ENCODE measurements at places on chromosomes 1 and 21.

GRCh38 chr1:240619357-240619756, 7.4 kb upstream of the GREM2 start:
- no peak for DNase-seq

GRCh38 chr1:109617291-109617801, 2.1 kb downstream of the GNAT2 start:
- no peak for DNase-seq

- DNase-seq: no peak
These were observed 46.4 kb upstream of the TMEM51 start for GRCh38 chr1:15107058-15107687.

DNA sequence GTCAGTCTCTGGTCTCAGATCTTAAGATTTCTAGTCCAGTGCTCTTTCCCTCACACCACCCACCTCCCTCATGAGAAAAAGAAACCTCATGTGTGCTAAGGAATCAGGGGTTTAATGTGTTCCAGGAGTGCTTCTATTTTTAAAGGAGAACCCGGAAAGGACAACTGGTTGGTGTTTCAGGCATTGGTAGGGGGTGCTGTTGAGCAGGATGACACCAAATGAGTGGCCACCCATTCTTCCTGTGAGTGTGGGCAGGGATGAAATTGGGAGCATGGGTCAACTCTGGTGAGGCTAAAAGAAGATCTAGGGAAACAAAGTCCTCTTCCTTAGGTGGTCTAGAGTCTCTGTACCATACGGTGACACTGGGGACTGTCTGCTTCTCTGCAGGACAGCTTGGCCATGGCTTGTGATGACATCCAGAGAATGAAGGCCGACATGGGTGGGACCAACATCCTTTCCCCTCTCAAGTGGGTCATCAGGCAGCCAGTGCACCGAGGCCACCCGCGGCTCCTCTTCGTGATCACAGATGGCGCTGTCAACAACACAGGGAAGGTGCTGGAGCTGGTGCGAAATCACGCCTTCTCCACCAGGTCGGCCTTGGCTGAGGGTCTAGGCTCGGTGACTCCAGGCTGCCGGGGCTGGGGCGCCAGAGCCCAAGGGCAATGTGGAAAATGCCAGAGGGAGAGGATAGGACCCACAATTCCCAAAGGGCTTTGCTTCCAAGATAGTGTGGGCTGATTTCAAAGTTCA, 39.3 kb downstream of the VWA5B1 start:
- no peak for DNase-seq

DNA sequence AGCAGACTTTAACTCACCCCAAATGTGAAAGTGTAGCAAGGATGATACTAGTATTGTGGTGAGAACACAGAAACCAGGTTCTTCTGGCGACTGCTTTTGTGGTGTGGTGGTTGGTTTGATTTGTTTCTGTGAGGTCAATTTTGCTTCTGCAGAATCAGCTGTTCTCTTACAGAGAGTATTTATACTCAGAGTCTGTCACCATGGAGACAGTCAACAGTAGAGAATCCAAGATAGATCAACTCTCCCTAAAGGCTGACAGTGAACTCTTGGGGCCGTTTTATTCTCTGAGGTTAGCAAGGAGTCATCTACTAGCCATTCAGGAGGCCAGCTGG, at the start of gene CFAP107:
CFAP107 (plus strand) TSS at position 209 of the 332 bp plus-strand sequence. CDS start 231 bp downstream, outside the sequence.
- no peak for DNase-seq

GRCh38 chr1:208150833-208151458, 93.2 kb downstream of the PLXNA2 start:
- DNase-seq: no peak

GRCh38 chr1:231526536-231526935, 1.9 kb upstream of the TSNAX start:
- DNase-seq: no peak

DNA sequence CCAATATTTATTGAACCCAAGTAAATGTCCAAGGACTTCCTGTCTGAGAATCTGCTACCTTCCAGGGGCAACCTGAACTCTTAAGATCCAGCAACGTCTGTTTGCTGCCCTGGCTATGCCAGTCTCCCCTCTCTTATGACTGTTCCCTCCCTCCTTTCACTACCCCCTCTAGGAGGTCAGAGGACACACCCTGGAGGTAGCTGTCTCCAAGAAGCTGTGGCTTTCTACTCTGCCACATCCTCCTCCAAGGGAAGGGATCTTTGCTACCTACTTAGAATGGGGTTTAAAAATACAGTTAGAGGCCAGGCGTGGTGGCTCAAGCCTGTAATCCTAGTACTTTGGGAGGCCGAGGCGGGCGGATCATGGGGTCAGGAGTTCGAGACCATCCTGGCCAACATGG, 3.6 kb upstream of the SMPDL3B start:
- no peak for DNase-seq

GRCh38 chr1:32755810-32756159, 53.2 kb upstream of the SYNC start:
- no peak for DNase-seq

DNA sequence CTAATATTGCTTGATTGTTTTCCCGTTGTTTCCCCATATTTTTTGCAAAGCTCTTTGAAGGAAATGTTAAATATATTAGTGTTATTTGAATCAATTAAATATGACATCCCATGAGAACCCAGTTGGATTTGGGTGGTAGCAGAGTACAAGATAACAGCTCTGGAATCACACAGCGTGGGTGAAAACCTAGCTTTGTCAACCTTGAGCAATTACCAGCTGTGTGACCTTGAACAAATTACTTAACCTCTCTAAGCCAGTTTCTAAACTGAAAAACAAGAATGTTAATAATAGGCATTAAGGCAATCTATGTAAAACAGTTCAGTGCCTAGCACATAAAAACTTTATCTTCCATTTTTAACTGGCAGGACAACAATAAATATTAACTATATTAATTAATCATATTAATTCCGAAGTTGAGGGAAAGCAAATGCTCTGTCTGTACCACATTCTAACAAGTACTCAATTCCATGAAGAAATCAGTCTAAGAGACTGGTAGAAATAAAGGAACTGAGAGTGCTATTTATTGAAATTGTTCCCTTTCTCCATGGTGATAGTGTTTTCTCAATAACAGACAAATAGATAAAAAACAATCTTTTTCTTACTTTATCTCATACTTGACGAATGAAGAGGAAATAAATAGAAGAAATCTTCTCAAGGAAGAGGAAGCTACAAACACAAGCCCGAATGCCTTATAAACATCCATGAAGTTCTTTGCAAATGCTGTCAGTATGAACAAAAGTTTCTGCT, 27.0 kb downstream of the DNASE2B start:
- DNase-seq: no peak

GRCh38 chr21:20996421-20997310, 1.5 kb upstream of the NCAM2 start:
- no peak for DNase-seq

All from activated T-cell treated with anti-CD3 and anti-CD28 coated beads for 4 hours (primary cell).